ENCODE measurements at places on chromosomes 16 and 17. TPM values are rescaled to one million over a fixed set of nuclear protein-coding genes. Genes with fewer than 3 reads are reported as not detected.

KRTAP4-5 gene
- not detected for total RNA-seq

RANGRF gene
- total RNA-seq: 8.3 TPM

CD300E gene
- under 0.01 TPM for total RNA-seq

DNA sequence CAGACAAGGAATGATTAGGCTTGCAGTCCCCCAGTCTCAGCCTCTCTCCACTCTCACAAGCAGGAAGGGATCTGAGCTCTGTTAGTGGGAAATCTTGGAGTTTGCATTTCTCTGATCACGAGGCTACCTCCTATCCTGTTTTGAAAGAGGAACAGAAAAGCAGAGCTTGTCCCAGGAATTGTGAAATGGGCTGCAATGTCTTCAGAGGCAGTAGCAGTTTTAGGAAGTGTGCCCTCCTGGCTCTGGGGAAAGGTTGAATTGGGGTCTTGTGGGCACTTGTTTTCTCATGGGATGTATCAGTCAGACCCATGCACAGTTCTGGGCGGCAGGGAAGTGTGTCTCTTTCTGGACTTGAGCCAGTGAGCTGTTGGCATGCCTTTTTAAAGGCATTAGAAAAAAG is 22.8 kb downstream of the NUP85 start:
- no peak for DNase-seq

DNA sequence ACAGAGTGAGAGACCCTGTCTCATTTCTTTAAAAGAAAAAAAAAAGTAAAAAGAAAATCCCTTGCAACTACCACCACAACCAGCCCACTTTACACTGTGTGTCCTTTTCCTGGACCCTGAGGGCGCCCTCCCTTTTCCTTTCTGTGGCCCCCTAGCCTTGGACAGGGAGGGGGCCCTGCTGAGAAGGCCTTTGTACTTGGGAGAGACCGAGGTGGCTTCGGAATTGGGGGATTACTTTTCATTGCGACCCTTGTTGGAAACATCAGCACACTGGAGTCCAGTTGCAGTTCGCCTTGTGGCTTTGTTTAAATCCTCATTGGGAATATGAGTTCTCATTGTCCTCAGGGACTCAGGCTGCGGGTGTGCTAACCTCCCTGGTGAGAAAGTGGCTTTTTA is 9.4 kb upstream of the DNASE1 start:
- no peak for DNase-seq
